NCI-H1436 treated with DMSO at 0.1 percent for 48 hours (cell line): ENCODE measurements at places on chromosomes 7 and 10.

- DNase-seq: no peak
Measured at GRCh38 chr10:84567133-84567532, 238.7 kb downstream of the CCSER2 start.

DNA sequence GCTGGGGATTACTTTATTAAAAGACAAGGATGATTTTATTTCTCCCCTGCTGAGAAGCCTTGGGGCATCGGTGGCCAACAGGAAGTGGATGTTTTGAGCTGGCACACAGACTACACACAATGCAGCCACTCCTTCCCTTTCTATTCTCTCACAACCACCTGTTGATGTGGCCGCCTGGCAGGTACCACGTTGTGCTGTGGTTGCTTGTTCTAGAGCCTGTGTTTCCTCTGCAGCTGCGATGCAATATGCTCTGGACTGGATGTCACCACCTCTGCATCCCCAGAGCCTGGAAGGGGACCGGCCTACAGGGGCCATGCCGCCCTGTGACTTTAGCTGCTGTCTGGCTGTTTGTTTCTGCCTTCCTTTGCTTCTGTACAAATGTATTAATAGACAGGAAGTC lies 195.7 kb upstream of the CELF2 start:
- DNase-seq: no peak

- no peak for DNase-seq
Measured at GRCh38 chr10:57351076-57351475, 916.6 kb downstream of the IPMK start.

GRCh38 chr10:87579563-87579962 lies 74.9 kb downstream of the MINPP1 start:
- DNase-seq: no peak
